Naive thymus-derived CD8-positive, alpha-beta T cell (primary cell): ENCODE measurements at places on chromosomes 3 and 15.

- H3K27ac ChIP-seq: peak overlapping the region; percentile 91
- no peaks in the 10 kb centered on the region for H3K36me3 ChIP-seq
- H3K4me3 ChIP-seq: peak overlapping the region; percentile 74
- peak; percentile 72 for DNase-seq
Measured at GRCh38 chr3:46987743-46988401, 8.4 kb downstream of the NBEAL2 start.

- H3K27ac ChIP-seq: no peak overlapping the region
- no peak for DNase-seq
- H3K4me1 ChIP-seq: no peaks in the 10 kb centered on the region
Measured at GRCh38 chr3:61701011-61701410, 139.6 kb downstream of the PTPRG start.

DNA sequence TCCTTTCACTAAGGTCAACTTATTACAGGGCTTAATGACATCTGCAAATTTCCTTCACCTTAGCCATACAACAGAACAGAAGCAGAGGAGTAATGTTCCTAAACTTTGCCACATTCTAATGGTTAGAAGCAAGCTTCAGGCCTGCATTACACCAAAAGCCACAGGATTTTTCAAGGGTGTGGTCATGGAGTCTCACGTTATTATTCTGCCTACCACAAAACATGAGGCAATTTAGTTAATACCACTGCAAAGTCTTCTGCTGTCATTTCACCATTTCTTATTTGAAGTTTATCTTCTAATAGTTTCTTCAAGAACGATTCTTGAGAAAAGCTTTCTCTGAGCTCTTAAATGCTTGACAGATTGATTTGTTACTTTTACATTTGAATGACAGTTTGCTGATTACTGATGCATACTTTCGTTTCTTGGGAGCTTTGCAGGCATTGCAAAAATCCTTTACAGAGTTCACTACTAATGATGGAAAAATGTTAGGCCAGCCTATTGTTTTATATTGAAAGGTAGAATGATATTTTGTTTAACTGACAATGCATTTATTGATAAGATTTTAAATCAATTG, 1257.1 kb downstream of the NSUN3 start:
- H3K4me1 ChIP-seq: no peaks in the 10 kb centered on the region
- no peaks in the 10 kb centered on the region for H3K36me3 ChIP-seq
- H3K27me3 ChIP-seq: no peaks in the 10 kb centered on the region
- no peak for DNase-seq
- no peak overlapping the region for H3K27ac ChIP-seq
- no peak overlapping the region for H3K4me3 ChIP-seq

DNA sequence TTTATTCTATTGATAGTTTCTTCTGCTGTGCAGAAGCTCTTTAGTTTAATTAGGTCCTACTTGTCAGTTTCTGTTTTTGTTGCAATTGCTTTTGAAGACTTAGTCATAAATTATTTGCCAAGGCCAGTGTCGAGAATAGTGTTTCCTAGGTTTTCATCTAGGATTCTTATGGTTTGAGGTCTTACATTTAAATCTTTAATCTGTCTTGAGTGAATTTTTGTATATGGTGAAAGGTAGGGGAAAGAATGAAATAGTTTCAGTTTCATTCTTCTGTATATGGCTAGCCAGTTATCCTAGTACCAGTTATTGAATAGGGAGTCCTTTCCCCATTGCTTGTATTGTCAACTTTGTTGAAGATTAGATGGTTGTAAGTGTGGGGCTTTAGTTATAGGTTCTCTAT, 10.6 kb upstream of the GCSAM start:
- peaks cover 11% of the 10 kb centered on the region for H3K4me1 ChIP-seq
- H3K27me3 ChIP-seq: no peaks in the 10 kb centered on the region
- no peak overlapping the region for H3K27ac ChIP-seq
- peak overlapping the region; percentile 35 for H3K4me3 ChIP-seq
- no peak for DNase-seq
- peaks cover 21% of the 10 kb centered on the region for H3K36me3 ChIP-seq

GRCh38 chr3:11651477-11651876, 7.8 kb upstream of the VGLL4 start:
- H3K4me1 ChIP-seq: peaks cover 11% of the 10 kb centered on the region
- H3K4me3 ChIP-seq: no peak overlapping the region
- H3K27me3 ChIP-seq: no peaks in the 10 kb centered on the region
- H3K27ac ChIP-seq: no peak overlapping the region
- no peaks in the 10 kb centered on the region for H3K36me3 ChIP-seq
- DNase-seq: no peak

- H3K27me3 ChIP-seq: no peaks in the 10 kb centered on the region
- H3K4me3 ChIP-seq: no peak overlapping the region
- H3K4me1 ChIP-seq: no peaks in the 10 kb centered on the region
- H3K27ac ChIP-seq: no peak overlapping the region
Measured at GRCh38 chr3:112056451-112056929, 22.0 kb downstream of the TMPRSS7 start.
